ENCODE measurements at places on chromosomes 1 and 21.

- DNase-seq, result no peak
Observed at GRCh38 chr1:212182579-212182978, 102.6 kb upstream of the PPP2R5A start.

- DNase-seq, result no peak
Observed at GRCh38 chr21:42350318-42350910, 380 bp downstream of the TFF2 start.

GRCh38 chr1:223244366-223245103, 101.5 kb upstream of the TLR5 start:
- no peak for DNase-seq

DNA sequence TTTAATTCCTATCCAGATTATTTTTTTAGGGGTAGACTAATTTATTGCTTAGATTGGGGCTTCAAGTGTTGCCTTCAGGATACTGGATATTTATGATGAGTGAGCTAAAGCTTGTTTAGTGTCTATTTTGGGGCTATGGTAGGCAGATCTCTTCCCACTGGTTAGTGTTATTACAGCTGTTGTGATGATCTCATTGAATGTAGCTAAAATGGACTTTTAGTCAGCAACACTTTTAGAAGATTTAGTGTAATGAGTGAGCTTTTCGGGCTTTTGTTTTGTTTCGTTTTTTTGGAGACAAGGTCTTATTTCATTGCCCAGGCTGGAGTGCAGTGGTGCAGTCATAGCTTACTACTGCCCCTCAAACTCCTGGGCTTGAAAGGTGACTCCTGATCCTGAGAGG, 14.2 kb downstream of the THRAP3 start:
- no peak for DNase-seq

- DNase-seq, result no peak
Observed at GRCh38 chr21:45522381-45522780, 19.9 kb downstream of the SLC19A1 start.

GRCh38 chr1:224267925-224268324, 62.0 kb downstream of the NVL start:
- DNase-seq, result no peak

DNA sequence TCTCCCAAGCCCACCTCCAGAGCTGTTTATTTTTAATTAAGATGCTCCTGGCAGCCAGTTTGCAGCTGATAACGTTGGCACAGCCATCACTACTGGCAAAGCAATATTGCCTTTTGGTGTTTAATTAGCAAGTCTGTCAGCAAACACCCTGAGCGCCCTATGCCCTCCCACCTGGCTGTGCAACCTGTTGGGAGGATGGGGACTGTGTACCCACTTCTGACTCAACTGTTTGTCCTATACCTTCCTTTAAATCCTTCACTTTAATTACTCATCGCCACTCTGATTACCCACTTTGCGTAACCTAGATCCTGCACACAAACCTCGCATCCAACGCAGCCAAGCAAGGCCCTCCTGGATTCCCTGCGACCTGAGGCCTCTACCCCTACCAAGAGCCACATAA, 67.1 kb downstream of the BCAR3 start:
- no peak for DNase-seq

- no peak for DNase-seq
Observed at GRCh38 chr1:221759436-221759835, 17.5 kb upstream of the DUSP10 start.

All from CD8-positive, alpha-beta T cell (primary cell).